ENCODE measurements at places on chromosomes 5 and 9. TPM values are rescaled to one million over a fixed set of nuclear protein-coding genes. Genes with fewer than 3 reads are reported as not detected.

- H3K27ac ChIP-seq: no peak overlapping the region
- H3K4me3 ChIP-seq: no peak overlapping the region
- no peak for DNase-seq
- H3K27me3 ChIP-seq: no peaks in the 10 kb centered on the region
- no peaks in the 10 kb centered on the region for H3K4me1 ChIP-seq
Observed at GRCh38 chr9:115200711-115201505, 83.0 kb upstream of the TNC start.

DNA sequence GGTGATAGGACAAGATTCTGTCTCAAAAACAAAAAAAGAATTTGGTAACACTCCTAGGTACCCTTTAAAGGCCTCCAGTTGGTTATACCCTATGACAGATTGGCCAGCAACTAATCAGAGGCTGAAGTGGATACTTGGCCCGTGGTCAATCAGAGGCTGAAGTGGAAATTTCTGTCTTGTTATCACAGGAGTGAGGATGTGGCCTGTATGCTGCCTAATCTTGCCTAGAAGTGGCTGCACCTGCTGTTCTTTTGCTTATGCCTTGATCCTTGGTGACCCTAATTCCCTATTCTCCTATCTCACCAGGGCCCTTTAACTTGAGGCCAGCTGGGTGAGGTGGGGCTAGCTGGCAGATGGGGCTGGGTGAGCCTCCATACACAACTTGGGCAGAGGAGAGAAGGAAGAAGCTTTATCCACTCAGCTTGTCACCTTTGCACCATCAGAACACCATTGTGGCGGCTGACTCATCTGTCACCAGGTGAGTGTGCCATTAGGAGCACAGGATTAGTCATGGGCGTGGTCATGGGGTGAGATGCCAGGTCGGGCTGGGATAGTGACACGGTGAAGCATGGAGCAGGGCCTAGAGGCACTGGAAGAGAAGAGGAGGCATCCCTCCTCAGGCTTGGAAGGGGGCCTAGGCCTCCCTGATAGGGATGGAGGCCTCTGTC, 41.5 kb downstream of the SAR1B start:
- no peak for DNase-seq
- H3K36me3 ChIP-seq: no peaks in the 10 kb centered on the region
- H3K27ac ChIP-seq: peak overlapping the region; percentile 38
- H3K4me3 ChIP-seq: no peak overlapping the region
- H3K27me3 ChIP-seq: no peaks in the 10 kb centered on the region

DNA sequence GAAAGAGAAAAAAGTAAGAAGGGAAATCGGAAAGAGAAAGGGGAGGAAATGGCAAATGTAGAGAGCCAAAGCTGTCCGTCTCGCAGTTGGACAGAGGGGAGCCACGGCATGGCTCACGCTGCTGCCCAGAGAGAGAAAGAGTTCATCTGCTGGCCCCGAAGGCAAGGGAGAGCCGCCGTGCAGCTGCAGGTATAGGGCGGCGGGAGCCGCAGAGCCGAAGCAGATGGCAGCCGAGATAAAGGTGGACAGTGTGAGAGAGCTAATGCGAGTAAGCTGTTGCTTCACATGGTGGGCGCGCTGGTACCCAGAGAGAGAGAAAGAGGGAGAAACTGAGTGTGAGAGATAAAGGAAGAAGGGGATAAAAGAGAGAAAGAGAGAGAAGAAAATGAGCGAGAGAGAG, 188.4 kb upstream of the PPP1R26 start:
- peak; percentile 9 for DNase-seq
- no peak overlapping the region for H3K27ac ChIP-seq
- H3K36me3 ChIP-seq: no peaks in the 10 kb centered on the region

DNA sequence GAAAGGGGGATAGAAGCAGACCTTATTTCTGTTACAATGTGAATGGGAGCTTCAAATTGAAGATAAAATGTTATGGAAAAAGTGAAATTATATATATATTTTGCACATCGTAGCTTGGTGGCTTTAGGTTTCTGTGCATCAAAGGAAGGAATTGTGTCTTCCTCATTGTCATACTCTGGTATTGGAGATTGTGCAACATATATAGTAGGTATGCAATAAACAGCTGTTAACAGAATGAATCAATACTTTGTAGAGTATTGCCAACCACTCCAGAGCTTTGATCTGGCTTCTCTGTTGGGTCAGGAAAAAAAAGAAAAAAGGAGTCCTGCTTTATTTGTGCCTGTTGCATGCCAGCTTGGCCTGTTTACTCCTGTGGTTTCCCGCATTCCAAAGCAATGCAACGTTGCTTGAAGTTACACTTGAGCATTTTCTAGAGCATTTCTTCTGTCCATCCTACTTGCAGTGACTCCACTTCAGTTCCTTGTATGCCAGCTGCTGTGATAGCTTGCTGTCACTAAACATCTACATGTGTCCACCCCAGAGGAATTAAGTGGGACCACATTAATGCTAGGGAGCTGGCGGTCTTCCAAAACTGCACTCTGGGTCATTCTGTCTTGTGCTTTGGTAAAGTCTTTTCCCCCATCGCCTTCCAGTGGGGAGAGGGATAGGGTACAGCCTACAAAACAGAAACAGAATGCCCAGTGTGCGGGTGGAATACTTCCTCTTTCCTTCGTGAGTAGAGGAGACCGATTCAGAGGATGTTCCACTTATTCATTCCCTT, 62.0 kb upstream of the MEF2C start:
- H3K4me3 ChIP-seq: no peak overlapping the region
- no peaks in the 10 kb centered on the region for H3K4me1 ChIP-seq
- no peaks in the 10 kb centered on the region for H3K27me3 ChIP-seq
- no peaks in the 10 kb centered on the region for H3K36me3 ChIP-seq
- no peak overlapping the region for H3K27ac ChIP-seq

GRCh38 chr5:83488271-83488670, 16.7 kb downstream of the VCAN start:
- H3K27ac ChIP-seq: no peak overlapping the region
- no peak for DNase-seq
- peaks cover 38% of the 10 kb centered on the region for H3K36me3 ChIP-seq
- no peaks in the 10 kb centered on the region for H3K27me3 ChIP-seq
- no peaks in the 10 kb centered on the region for H3K4me1 ChIP-seq

- H3K27me3 ChIP-seq: peaks cover 5% of the 10 kb centered on the region
- H3K4me1 ChIP-seq: no peaks in the 10 kb centered on the region
- DNase-seq: no peak
- no peak overlapping the region for H3K27ac ChIP-seq
Observed at GRCh38 chr9:6631207-6631512, 14.4 kb downstream of the GLDC start.

- no peaks in the 10 kb centered on the region for H3K27me3 ChIP-seq
- H3K4me3 ChIP-seq: no peak overlapping the region
- H3K4me1 ChIP-seq: no peaks in the 10 kb centered on the region
- H3K27ac ChIP-seq: no peak overlapping the region
- H3K36me3 ChIP-seq: no peaks in the 10 kb centered on the region
Observed at GRCh38 chr5:38099205-38100168, 158.9 kb upstream of the EGFLAM start.

Gene ALG2
- 19.0 TPM for total RNA-seq

Gene EQTN
- not detected for total RNA-seq

Gene SLC27A4
- total RNA-seq: 29.1 TPM

Gene DDX4
- total RNA-seq: not detected

Gene SHB
- total RNA-seq: 17.0 TPM

Gene FABP6
- 1.3 TPM for total RNA-seq

Gene PCDHB2
- 1.7 TPM for total RNA-seq
